Activated CD8-positive, alpha-beta memory T cell treated with anti-CD3 and anti-CD28 coated beads for 1 hour (primary cell): ENCODE measurements at places on chromosomes 13 and 19.

DNA sequence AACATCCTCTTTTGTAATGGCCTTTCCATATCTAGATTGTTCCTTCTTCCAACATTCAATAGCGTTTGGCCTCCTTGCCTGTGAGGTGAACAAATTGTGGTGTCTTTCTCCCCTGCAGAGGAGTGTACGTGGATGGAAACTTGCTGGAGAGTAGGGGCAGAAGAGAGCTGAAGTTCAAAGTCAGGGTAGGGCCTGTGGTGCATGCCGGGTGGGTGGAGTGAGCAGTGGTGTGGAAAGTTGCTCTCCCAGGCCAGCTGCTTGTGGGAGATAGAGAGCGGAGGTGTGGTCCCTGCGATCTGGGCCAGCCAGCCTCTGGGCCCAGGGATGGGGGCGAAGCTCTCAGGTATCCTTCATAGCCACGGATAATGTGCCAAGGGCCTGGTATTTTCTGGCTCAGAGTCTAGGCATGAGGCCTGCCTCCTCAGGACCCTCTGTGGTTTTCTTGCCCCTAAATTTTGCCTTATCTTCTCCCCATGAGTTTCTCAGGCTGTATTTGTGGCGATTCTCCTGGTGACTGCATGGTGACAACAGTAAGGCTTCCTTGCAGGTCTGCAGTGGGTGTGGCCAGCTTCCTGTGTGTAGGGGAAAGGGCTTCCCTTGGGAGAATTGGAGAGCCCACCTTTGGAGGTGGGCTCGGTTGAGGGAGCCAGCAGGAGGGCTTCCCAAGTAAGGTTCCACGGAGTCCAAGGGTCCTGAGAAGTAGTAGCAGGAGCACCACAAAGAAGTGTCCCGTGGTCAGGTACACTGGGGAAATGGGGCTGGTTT lies 6.7 kb downstream of the RGCC start:
- no peak for DNase-seq

DNA sequence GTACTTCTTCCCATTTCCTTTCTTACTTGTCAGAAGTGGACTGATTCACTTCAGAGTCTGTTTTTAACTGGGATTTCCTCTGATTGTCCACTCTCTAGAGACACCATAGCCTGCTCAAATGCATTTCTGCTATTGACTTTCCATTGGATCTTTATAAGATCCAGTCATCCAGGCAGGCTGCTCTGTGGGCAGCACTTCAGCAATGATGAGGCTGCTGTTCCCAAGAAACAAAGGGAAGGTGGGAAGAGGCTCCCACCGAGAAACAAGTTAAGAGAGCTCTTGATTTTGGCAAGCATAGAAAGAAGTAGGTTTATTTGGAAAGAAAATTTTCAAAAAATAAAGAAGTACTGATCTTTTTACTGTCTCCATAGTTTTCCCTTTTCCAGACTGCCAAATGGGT lies 125.8 kb upstream of the STARD13 start:
- DNase-seq: no peak

DNA sequence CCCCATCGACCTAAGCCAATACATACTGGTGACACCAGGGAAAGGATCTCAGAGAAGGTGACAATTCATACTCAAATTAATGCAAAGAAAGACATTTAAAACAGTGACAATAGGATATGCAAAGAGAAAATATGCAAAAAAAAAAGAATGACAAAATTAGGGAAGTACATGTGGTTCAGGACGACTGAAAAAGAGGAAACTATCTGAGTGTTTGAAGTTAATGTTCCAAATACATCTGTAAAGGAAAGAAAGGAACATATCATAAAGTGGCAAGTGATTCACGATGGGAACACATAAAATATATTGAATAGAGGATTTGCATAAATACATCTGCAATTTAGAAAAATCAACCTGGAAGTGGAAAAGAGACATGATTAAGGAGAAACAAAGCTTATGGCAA lies 441.4 kb downstream of the SLITRK5 start:
- no peak for DNase-seq

- no peak for DNase-seq
These were observed 67.5 kb downstream of the TSC22D1 start for GRCh38 chr13:44508562-44509077.

DNA sequence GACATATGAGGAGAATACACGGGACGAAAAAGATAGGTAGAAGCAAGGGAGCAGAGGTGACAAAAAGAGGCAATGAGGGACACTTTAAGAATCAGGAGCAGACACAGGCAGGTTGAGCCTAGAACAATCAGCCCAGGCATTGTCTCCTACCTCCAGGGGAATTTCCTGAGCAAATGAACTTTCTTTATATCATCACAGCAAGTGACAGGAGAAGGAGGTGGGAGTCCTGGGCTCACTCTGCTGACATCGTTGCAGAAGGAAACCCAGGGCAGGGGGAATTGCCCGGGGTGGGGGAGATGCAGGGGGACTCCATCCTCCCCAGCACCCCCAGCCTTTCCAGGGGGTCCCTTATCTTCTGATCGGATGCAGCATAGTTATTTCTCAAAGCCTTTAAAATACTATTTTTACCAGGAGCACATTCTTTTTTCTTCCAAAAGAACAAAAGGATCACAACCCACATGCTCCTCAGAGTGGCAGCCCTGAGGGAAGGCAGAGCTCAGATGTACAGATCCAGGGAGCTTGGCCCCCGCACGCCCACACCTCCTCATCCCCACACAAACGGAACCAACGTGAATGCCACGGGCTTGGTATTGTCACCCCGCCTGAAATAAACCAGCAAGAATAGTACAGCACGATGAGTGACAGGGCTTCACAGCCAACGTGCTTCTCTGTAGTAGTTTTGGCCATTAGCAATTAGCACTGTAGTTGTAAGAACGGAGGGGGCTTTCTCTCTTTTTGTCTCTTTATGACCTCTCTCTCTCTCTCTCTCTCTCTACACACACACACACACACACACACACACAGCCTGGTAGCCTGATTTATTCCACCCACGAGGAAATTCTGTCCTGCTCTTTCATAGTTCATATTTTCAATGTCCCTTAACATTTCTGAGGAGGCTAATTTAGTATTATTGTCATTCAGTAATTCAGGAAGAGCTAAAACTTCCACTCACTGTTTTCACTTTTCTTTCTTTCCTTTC lies 169.5 kb upstream of the UBL3 start:
- no peak for DNase-seq

GRCh38 chr19:5498830-5499550 lies 43.8 kb downstream of the ZNRF4 start:
- no peak for DNase-seq

DNA sequence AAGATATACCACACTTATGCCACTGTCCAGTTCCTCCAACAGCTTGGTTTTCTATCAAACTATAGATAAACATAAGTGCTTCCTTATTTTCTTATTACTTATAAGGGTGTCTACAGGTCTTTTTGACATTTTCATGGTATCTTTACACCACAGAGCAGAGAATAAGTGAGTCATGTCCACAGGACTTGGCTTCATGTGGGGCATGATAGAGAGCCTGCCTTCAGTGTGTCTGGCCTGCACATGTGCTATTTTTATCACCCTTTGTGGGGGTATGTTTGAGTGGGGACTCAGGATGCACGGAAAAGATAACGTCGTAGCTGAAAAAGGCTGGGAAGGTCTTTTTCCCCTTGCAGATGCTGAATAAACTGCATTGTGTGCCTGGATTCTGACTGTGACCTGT lies 8.1 kb upstream of the STOML3 start:
- DNase-seq: no peak

DNA sequence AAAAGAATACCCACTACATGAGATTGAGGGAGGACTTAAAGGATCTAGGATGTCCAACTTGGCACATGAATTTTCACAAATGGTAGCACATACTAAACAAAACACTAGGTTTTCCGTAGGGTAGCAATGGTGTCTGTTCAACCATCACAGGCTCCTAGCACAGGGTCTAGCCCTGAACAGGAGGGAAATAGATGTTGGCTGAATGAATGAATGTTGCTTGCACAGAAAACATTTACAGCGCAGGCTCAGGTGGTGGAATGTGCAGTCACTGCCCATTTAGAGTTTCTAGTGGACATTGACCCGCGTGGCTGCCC lies 1.9 kb upstream of the MYCBP2 start:
- no peak for DNase-seq

- DNase-seq: no peak
These were observed 32.4 kb downstream of the RASA3 start for GRCh38 chr13:114099918-114100445.

GRCh38 chr13:53848366-53848961 lies 819.9 kb downstream of the OLFM4 start:
- no peak for DNase-seq

GRCh38 chr13:111855786-111856185 lies 211.2 kb upstream of the SOX1 start:
- no peak for DNase-seq

DNA sequence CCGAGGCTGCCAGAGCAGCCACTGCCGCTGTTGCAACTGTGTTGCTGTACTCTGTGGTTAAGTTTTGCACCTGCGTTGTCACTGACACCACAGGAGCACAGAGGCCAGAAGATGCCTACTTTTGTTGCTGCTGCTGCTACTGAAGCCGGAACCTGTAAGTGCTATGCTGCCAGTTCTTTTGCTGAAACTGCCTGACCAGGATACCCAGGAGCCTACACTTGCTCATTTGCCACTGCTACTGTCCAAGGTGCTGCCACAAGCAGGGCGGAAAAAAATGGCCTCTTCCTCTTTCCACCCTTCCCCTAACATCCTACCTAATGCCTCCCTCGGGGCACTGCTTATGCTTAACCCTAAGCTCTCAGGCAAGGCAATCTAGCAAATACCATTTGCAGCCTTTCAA lies 29.0 kb upstream of the NBEA start:
- no peak for DNase-seq

GRCh38 chr13:51001335-51001734 lies 91.7 kb downstream of the RNASEH2B start:
- no peak for DNase-seq

GRCh38 chr13:52173373-52173772 lies 14.0 kb upstream of the NEK3 start:
- DNase-seq: no peak

DNA sequence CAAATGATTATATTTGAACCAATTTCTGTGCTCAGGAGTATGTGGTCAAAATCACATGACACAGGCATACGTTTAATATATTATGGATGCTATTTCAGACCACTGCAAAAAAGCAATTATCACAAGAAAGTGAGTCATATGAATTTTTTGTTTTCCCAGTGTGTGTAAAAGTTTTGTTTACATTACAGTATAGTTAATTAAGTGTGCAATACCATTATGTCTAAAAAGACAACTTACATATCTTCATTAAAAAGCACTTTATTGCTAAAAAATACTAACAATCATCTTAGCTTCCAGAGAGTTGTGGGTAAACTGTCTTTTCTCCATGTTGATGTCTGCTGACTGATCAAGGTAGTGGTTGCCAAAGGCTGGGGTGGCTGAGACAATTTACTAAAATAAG lies 347.2 kb upstream of the PCDH9 start:
- no peak for DNase-seq

GRCh38 chr13:64793592-64793991 lies 2436.5 kb downstream of the PCDH9 start:
- no peak for DNase-seq
